Chondrocyte (in vitro differentiated cells): ENCODE measurements at places on chromosomes 5 and 9. TPM values are rescaled to one million over a fixed set of nuclear protein-coding genes. Genes with fewer than 3 reads are reported as not detected.

GRCh38 chr9:124349675-124350493 lies 65.4 kb downstream of the PSMB7 start:
- peak; percentile 67 for DNase-seq
- no peak overlapping the region for H3K4me3 ChIP-seq
- no peak overlapping the region for H3K27ac ChIP-seq

PCDHA9 gene
- 1.2 to 2.0 TPM (median 1.3 TPM) in 3 replicates for total RNA-seq

GRCh38 chr9:12737871-12738270 lies 36.9 kb upstream of the LURAP1L start:
- no peak overlapping the region for H3K27ac ChIP-seq
- H3K4me1 ChIP-seq, result peaks cover 5% of the 10 kb centered on the region
- H3K36me3 ChIP-seq, result peaks cover 2% of the 10 kb centered on the region
- no peak for DNase-seq
- no peak overlapping the region for H3K4me3 ChIP-seq
- no peaks in the 10 kb centered on the region for H3K27me3 ChIP-seq

- H3K36me3 ChIP-seq, result no peaks in the 10 kb centered on the region
- peaks cover 13% of the 10 kb centered on the region for H3K4me1 ChIP-seq
- no peak overlapping the region for H3K27ac ChIP-seq
- DNase-seq, result no peak
- no peak overlapping the region for H3K4me3 ChIP-seq
Measured at GRCh38 chr5:107782561-107783169, 111.9 kb upstream of the EFNA5 start.

GRCh38 chr9:30758726-30759446 lies 1625.6 kb upstream of the ACO1 start:
- DNase-seq, result peak; percentile 78
- no peak overlapping the region for H3K4me3 ChIP-seq
- no peaks in the 10 kb centered on the region for H3K4me1 ChIP-seq
- no peak overlapping the region for H3K27ac ChIP-seq
- peaks cover 3% of the 10 kb centered on the region for H3K27me3 ChIP-seq

- H3K27me3 ChIP-seq, result peaks cover 2% of the 10 kb centered on the region
- H3K4me1 ChIP-seq, result no peaks in the 10 kb centered on the region
- H3K27ac ChIP-seq, result no peak overlapping the region
- DNase-seq, result no peak
Measured at GRCh38 chr5:2430606-2431005, 320.9 kb downstream of the IRX2 start.

DNA sequence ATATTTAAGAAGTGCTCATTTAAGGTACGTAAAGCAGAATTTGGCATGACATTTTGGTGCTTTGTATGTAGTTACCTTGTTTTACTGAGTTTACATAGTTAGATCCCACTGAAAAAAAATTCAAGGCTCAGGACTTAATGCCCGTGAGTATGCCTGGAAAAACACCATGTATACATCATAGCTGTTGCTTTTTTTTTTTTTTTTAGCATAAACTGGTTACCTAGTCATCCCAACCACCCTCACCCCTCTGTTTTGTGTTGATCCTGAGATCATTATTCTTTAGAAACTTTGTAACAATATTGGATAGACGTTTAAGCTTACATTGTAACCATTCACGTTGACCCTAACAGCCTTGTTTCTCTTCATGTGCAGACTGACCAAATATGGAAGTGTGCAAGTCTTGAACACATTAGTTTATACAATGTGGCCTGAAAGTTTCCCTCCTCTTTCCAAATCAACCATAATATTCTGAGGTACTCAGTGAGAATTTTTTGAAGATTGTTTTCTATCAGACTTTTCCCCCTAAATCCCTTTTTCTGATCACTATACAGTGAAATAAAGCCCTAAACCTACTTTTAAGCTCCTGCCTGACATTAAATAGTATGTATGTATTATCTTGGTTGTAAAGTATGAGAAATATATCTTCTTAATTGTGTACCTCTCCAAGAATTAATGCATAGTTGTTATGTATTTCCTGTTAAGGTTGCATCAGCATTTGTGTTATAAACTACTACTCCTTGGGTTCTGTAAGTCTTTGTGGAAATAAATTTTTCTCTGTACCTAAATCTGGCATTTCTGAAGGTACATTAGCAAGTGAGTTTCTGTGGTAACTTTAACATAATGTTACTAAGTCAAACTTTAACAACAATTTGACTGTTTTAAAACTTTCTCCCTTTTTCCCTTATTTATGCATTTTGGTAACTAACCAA lies 4.4 kb downstream of the RABGAP1 start:
- H3K36me3 ChIP-seq, result no peaks in the 10 kb centered on the region
- no peak overlapping the region for H3K4me3 ChIP-seq
- no peaks in the 10 kb centered on the region for H3K27me3 ChIP-seq
- peak overlapping the region; percentile 78 for H3K27ac ChIP-seq

DNA sequence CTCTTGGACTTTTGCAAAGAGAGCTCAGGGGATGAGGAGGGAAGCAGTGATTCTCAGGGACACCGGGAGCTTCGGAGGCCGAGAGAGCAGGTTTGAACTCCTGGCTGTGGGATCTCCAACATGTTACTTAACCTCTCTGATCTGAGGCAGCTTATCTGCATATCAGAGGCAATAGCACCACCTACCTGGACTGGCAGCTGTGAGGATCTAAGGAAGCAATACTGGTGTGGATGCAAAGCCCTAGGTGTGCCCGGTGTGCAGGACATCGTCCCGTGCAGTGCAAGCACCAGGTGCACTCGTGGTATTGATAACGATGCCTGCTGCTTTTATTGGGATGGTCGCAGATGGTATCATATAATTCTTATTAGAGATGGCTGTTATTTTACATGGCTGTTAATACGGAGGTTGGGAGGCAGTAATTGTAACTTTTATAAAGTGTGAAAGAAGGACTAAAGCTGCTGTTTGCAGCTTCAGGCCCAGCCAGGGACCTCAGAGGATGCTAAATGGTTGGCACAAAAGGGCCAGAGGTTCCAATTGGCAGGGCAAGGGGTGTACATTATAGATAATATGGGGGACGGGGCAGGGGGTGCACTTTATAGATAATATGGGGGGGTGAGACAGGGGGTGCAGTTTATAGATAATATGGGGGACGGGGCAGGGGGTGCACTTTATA lies 14.9 kb downstream of the COL5A1 start:
- H3K4me3 ChIP-seq, result no peak overlapping the region
- no peaks in the 10 kb centered on the region for H3K27me3 ChIP-seq
- H3K36me3 ChIP-seq, result peaks cover 15% of the 10 kb centered on the region
- DNase-seq, result peak; percentile 34

F2R gene
- total RNA-seq, result 126 to 176 TPM (median 128 TPM) in 3 replicates

- no peaks in the 10 kb centered on the region for H3K27me3 ChIP-seq
- peak overlapping the region; percentile 33 for H3K4me3 ChIP-seq
- peak overlapping the region; percentile 98 for H3K27ac ChIP-seq
- H3K36me3 ChIP-seq, result peaks cover 5% of the 10 kb centered on the region
Measured at GRCh38 chr9:127767410-127767809, 11.1 kb downstream of the SH2D3C start.

- H3K4me3 ChIP-seq, result peak overlapping the region; percentile 16
- no peaks in the 10 kb centered on the region for H3K4me1 ChIP-seq
- no peak overlapping the region for H3K27ac ChIP-seq
- H3K36me3 ChIP-seq, result no peaks in the 10 kb centered on the region
Measured at GRCh38 chr9:98410185-98410697, 154.8 kb upstream of the TBC1D2 start.

PLAC8L1 gene
- total RNA-seq, result 0.59 to 0.97 TPM (median 0.94 TPM) in 3 replicates

GRCh38 chr5:157502143-157502647 lies 42.2 kb downstream of the NIPAL4 start:
- no peak overlapping the region for H3K4me3 ChIP-seq
- peaks cover 32% of the 10 kb centered on the region for H3K36me3 ChIP-seq
- peaks cover 13% of the 10 kb centered on the region for H3K4me1 ChIP-seq
- H3K27me3 ChIP-seq, result no peaks in the 10 kb centered on the region

DNA sequence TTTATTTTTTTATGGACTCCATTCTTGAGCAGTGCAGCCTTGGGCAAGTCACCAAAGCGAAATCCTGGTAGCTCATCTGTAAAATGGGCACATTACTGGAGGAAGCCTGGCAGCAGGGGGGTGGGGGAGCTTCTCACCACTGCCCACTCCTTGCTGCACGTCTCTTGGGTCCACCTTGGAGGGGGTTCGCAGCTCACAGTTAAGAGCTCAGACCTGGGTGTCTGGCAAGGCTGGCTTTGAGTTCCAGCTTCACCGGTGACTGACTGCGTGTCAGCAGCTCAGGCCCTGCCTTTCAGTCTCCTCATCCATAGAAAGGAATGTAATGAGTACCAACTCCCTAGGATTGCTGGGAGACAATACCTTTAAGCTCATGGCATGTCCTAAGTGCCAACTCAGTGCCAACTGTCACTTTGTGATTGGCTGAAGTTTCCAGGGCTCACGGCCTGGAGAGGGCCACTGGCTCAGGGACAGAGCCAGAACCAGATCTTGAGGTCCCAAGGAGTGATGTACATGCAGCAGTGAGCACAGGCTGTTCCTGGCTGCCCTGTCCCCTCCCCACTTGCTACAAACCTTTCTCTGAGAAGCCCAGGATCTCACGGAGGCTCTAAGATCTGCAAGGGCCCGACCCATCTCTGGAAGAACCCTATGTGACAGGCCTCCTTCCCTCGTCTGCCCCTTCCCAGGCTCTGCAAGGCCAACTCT lies 72.9 kb downstream of the C9orf50 start:
- no peak overlapping the region for H3K4me3 ChIP-seq
- H3K4me1 ChIP-seq, result peaks cover 23% of the 10 kb centered on the region
- no peaks in the 10 kb centered on the region for H3K27me3 ChIP-seq
- DNase-seq, result peak; percentile 38
- H3K36me3 ChIP-seq, result no peaks in the 10 kb centered on the region
